ENCODE measurements at places on chromosomes 12 and 14. TPM values are rescaled to one million over a fixed set of nuclear protein-coding genes. Genes with fewer than 3 reads are reported as not detected.

- DNase-seq: no peak
These were observed 23.9 kb downstream of the SCAF11 start for GRCh38 chr12:45966486-45966885.

DNA sequence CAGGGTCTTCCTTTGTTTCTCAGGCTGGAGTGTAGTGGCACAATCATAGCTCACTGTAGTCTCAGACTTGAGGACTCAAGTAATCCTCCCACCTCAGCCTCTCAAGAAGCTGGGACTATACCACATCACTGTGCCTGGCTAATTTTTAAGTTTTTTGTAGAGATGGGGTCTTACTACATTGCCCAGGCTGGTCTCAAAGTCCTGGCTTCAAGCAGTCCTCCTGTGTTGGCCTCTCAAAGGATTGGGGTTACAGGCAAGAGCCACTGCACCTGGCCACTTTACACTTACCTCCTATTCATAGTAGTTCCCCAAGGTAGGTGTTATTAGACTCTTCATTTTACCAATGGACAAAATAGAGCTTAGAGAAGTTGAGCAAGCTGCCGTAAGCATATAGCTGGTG, 29.2 kb downstream of the STYX start:
- DNase-seq: no peak

Gene TMBIM4
- total RNA-seq: 60.8 TPM

Gene GARIN6
- total RNA-seq: not detected

Gene SRRM4
- 0.30 TPM for total RNA-seq

Gene CTSG
- total RNA-seq: 2.4 TPM

Gene MYH7
- total RNA-seq: 11,793 TPM

GRCh38 chr14:87380054-87380453, 612.9 kb downstream of the GALC start:
- no peak for DNase-seq

Gene RNF212B
- total RNA-seq: not detected

DNA sequence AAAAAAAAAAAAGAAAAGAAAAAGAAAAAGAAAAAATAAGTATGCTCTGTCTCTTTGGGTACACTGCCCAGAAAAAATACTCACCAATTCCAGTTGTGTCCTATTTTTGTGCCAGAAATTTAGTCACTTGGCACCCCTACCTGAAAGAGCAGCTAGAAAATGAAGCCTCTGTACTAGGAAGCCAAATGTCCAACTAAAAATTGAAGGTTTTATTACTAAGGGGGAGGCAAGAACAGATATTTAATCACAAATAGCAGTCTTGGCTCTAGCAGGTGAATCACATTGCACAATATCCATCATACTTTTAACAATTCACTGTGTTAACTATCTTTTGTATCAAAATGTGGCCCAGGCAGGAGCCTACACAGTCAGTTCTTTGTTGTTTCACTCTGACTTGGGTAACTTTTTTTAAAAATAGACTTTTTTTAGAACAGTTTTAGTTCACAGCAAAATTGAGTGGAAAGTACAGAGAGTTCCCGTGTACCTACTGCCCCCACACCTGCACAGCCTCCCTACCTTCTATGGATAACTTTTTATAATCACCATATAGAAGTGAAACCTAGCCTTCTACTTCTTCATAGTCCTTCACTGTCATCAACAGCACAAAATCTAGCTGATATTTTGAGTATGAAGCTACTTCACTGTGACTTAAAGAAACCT, 87.1 kb upstream of the ATF7IP start:
- DNase-seq: no peak

DNA sequence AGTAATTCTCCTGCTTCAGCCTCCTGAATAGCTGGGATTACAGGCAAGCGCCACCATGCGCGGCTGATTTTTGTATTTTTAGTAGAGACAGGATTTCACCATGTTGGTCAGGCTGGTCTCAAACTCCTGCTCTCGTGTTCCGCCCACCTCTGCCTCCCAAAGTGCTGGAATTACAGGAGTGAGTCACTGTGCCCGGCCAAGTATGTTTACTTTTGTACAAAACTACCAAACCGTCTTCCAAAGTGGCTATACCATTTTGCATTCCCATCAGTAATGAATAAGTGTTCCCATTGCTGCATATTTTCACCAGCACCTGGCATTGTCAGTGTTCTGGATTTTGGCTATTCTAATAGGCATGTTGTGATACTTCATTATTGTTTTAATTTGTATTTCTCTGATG, 8.4 kb upstream of the KRT6A start:
- no peak for DNase-seq

Gene NPAS3
- total RNA-seq: 1.7 TPM

- no peak for DNase-seq
These were observed 2.5 kb upstream of the TEP1 start for GRCh38 chr14:20415782-20416206.

Gene XPOT
- total RNA-seq: 27.9 TPM

Gene CCDC85C
- total RNA-seq: 46.6 TPM

Gene C14orf39
- total RNA-seq: not detected

Gene TCP11L2
- total RNA-seq: 122 TPM

Gene GRIP1
- 4.1 TPM for total RNA-seq

Gene PLEKHD1
- 0.22 TPM for total RNA-seq

DNA sequence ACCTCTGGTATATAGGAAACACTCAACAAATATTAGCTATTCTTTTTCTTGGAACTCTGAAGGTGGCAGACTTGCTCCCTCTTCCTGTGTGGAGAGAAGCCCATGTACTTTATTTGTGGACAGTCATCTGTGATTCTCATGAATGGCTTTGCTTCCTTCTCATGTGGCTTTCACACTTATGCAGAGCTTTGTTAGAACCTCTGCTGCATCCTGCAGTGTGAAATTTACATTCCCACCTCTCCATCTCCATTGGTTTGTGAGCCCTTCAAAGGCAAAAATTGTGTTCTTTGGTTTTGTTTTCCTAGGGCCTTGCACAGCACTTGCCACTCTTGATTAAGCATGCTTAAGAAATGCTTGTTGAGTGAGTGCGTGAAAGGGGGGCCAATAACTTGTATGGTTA, 51.9 kb downstream of the BICD1 start:
- DNase-seq: no peak

Measured in Right ventricle myocardium superior (tissue), 1 donor.